Stimulated activated CD8-positive, alpha-beta memory T cell treated with anti-CD3 and anti-CD28 coated beads, Interleukin-2, amount 100 ng/mL, for 1 hour (primary cell): ENCODE measurements at places on chromosomes 13 and 19.

DNA sequence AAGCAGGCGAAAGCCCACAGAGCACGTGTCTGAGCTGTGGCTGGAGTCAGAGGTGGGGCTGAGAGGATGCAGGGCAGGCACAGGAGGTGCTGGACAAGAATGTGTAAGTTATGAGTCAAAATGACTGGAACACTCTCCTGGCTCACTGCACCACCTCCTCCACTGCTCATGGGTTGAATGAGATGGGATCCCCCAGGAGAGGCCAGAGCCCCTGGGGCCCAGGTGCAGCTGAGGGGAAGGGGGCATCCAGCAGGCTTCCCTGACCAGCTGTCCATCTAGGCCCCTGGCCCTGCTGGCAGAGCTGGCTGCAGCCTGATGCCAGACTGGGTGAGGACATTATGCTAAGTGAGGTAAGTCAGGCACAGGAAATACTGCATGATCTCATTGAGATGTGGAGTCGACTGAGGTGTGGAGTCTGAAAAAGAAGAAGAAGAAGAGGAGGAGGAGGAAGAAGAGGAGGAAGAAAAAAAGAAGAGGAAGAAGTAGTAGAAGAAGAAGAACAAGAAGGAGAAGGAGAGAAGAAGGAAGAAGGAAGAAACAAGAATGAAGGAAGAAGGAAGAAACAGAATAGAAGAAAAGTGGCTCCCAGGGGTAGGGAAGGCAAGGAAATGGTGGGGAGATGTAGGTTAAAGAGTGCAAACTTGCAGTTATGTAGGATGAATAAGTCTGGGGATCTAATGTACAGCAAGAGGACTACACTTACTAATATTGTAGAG is 747.4 kb downstream of the UQCRFS1 start:
- no peak for DNase-seq

DNA sequence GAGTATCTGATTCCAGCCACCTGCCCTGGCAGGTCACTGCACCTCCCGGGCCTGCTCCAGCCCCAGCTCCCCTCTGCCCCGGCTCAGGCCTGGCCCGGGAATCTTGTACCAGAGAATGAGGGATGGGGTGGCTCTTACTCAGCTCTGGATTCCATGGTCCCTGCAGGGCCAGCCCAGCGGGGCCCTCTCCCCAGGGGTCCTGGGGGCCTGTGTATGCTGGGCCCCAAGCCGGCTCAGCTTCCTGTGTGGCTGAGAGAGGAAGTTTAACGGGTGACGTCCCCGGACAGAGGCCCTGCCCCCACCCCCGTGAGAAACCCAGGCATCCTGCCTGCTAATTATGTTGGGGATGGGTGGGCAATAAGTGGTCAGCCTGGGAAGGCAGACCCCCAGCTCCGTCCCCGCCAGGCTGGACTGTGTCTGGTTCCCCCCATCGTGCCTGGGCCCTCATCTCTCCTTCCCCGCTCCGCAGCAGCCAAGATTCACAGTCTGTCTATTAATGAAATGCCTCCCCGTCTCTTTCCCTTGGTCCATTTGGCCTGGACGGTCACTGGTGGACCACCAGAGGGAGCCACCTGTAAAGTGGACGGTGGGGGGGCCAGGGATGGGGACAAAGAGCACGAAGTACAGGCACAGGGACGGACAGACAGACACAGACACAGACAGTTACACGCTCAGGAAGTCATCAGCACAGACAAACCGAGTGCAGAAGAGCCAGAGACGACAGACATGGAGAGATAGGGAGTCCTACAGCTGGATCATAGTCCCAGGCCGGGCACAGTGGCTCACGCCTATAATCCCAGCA is at the start of gene DENND1C:
Gene DENND1C, minus strand, starts transcription at position 247 of the 802 bp plus-strand sequence. Its CDS starts 92 bp downstream, at position 155.
- DNase-seq: peak; percentile 53

DNA sequence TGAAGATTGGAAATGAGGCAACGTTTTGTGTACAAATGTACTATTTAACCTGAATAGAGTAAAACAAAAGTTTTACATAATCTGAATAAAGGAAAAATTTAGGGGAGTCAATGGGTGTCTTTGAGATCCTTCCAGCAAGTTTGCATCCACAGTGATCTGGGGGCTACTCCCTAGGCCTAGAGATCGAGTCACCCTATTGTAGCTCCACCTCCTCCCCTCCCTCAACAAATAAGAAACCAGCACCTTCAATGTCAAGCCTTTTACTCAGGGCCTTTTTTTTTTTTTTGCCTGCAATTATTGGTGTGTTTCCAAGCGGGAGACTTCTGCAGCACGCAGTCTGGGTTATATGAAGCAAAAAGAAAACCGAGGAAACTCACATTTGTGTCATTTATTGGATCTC is 16.3 kb upstream of the RAP2A start:
- DNase-seq: no peak

- DNase-seq: no peak
These were observed 109.5 kb downstream of the PDS5B start for GRCh38 chr13:32695602-32696250.

DNA sequence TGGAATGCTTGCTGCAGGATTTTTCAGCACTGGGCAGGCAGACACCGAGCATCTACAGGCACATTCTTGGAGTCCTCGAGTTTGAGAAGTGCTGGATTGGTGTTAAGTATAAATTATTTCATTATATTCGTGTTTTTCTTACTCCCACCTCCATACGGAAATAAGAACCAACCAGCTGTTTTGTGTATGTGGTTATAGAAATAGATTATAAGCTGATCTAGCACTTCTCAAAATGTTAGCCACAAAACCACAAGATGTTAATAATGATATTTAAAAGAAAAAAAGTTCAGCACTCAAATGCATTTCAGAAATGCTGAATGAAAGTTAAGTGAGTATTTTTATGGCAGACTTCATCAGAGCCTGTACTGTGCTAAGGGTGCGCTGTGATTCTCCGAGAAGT is 24.0 kb upstream of the TEX29 start:
- no peak for DNase-seq

GRCh38 chr13:23592596-23592995 is 22.4 kb downstream of the TNFRSF19 start:
- no peak for DNase-seq

GRCh38 chr13:38415233-38415632 is 65.6 kb downstream of the UFM1 start:
- DNase-seq: no peak

GRCh38 chr19:32581705-32582179 is 752 bp downstream of the PDCD5 start:
- no peak for DNase-seq

- no peak for DNase-seq
These were observed 123.0 kb downstream of the SLC7A1 start for GRCh38 chr13:29472332-29472961.

DNA sequence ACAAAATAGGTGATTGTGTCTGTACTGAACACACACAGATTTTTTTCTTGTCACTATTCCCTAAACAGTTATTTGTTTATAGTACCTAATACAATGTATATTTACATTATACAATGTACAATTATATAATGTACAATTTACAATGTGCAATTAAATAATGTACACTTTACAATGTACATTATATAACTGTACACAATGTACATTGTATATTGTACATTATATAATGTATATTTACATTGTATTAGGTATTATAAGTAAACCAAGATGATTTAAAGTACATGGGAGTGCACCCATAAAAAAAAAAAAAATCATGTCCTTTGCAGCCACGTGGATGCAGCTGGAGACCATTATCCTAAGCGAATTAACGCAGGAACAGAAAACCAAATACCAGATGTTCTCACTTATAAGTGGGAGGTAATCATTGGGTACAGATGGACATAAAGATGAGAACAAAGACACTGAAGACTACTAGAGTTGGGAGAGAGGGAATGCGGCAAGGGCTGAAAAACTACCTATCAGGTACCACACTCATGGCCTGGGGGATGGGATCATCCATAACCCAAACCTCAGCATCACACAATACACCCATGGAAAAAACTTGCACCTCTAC is 68.1 kb downstream of the ABCC4 start:
- DNase-seq: no peak

DNA sequence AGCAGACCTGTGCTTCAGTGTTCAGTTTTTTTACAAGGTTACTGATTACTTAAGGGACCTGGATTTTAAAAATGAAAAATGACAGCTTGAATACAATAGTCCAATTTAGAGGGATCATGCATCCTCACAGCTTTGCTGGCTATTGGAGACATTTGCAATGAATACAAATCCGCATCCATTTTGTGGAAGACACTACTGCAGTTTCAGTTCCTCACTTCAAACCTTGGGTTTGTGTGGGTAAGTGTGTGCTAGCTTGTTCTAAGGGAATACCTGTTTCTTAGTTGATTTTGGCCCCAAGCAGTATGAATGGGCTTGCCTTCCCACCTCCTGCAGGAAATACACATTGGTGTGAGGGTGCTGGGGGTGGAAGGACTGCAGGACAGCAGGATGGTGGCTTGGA is 222.4 kb downstream of the OLFM4 start:
- no peak for DNase-seq

DNA sequence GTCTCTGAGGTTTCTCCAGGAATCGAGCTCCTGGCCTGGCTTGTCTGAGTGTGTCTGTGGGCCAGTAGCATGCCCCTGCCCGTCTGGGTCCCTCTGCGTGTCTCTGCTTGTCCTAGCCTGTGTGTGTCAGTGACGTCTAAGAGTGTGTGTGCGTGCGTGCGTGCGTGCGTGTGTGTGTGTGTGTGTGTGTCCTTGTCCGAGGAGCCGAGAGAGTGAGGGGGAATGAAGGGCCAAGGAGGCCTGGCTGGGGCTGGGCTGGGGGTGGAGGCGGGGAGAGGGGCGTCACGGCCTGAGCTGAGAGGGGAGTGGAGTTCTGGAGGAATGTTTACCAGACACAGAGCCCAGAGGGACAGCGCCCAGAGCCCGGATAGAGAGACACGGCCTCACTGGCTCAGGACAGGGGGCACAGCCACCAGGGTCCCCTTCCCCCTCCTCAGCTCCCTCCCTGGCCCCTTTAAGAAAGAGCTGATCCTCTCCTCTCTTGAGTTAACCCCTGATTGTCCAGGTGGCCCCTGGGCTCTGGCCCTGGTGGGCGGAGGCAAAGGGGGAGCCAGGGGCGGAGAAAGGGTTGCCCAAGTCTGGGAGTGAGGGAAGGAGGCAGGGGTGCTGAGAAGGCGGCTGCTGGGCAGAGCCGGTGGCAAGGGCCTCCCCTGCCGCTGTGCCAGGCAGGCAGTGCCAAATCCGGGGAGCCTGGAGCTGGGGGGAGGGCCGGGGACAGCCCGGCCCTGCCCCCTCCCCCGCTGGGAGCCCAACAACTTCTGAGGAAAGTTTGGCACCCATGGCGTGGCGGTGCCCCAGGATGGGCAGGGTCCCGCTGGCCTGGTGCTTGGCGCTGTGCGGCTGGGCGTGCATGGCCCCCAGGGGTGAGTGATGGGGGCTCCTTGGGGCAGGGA is at the start of gene AXL:
Gene AXL, plus strand, starts transcription at position 609 of the 893 bp plus-strand sequence. Its CDS starts 170 bp downstream, at position 779.
- no peak for DNase-seq

- DNase-seq: no peak
These were observed 19.6 kb upstream of the AKAP8 start for GRCh38 chr19:15399234-15399515.
